Activated CD4-positive, alpha-beta T cell treated with anti-CD3 and anti-CD28 coated beads, Interleukin-2, Interleukin-6, amounts not matched to agents 100 ng/mL and 50 ng/mL, durations not matched to agents 16 hours and 8 hours (primary cell): ENCODE measurements at places on chromosomes 7 and 10.

- DNase-seq: no peak
Observed at GRCh38 chr7:129069021-129069420, 14.1 kb upstream of the TNPO3 start.

DNA sequence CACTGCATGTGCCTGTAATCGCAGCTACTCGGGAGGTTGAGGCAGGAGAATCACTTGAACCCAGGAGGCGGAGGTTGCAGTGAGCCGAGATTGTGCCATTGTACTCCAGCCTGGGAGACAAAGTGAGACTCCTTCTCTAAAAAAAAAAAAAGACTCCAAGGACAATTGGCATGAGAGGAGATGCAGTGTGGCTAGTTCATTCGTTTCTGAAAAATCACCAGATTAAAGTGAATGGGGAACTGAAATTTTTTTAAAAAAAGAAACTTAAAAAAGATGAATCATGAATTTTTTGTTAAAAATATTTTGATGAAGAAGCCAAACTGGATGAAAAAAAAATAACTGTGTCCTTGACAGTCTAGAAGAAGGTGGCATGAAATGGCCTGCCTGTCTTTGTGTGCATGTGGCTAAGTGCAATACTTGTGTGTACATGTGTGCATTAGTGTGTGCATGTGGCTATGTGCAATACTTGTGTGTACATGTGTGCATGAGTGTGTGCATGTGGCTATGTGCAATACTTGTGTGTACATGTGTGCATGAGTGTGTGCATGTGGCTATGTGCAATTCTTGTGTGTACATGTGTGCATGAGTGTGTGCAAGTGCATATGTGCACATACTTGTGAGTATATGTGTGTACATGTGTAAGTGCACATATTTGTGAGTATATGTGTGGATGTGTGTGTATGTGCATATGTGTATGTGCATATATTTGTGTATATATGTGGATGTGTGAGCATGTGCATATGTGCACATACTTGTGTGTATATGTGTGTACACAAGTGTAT, 391.7 kb upstream of the KLF6 start:
- no peak for DNase-seq

- DNase-seq: no peak
Observed at GRCh38 chr7:100888988-100889750, at the start of gene UFSP1. UFSP1 (minus strand) TSS chr7:100889715; CDS start chr7:100889271, 444 bp downstream.

- DNase-seq: no peak
Observed at GRCh38 chr10:73229567-73229966, 17.5 kb downstream of the DNAJC9 start.

DNA sequence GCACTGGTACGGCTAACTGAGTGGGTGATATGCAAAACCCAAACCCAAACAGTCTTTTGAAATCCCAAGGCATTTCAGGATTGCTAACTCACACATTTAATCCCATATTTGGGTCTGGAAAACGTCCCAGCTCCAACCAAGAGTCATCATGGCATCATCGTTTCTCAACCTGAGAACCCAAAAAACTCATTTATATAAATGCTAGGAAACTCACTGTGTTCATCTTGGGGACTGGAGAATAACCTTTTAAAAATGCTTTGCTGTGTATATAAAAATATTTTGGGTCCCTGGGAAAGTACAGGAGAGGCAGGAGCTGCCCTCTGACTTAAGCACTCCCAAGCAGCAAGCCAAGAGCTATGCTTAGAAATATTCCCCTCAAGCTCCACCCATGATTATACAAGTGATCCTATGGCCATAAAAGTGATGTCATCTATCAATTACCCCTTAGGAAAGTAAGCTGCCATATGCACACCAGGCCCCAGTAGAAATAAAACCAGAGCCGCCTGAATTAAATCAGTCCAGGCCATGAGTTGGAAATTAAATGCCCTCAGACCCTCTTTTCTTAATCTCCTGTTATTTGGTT, 352.1 kb downstream of the FRMD4A start:
- DNase-seq: no peak

DNA sequence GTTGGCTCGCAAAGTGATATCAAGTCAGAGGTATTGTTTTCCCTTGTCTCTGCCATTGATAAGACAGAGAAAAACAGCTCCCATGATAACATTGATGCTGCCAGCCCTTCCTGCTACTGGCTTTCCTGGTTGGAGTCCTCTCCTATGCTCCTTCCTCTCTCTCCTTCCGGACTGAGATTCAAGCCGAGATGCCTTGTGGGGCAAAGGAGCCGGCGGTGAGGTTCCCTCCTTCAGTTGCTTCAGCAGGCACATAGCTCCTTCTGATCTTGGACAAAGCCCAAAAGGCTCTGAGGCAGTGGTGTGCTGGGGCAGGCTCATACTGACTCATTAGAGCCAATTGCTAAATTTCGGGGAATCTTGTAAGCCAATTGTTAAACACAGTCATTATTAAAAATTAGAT, 8.8 kb upstream of the ZCCHC24 start:
- no peak for DNase-seq

DNA sequence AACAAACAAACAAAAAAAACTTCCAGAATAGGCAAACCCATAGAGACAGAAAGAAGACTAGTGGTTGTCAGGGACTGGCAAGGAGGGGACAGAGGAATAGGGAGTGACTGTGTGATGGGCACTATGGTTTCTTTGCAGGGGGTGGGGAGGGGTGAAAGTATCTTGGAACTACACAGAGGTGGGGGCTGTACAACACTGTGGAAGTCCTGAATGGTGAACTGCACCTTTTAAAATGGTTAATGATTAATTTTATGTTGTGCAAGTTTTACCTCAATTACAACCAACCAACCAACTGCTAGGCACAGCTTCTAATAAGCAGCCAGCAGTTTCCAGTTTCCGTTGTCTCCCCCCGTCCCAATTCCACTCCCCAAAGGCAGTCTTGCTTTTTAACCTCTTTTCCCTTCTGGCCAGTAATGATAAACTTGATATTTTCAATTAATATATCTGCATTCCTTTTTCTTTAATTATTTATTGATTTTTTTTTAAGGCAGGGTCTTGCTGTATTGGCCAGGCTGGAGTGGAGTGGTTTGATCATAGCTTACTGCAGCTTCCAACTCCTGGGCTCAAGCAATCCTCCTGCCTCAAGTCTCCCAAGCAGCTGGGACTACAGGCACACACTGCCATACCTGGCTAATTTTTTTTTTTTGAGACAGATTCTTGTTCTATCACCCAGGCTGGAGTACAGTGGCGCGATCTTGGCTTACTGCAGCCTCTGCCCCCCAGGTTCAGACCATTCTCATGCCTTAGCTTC, 46.8 kb downstream of the HIP1 start:
- DNase-seq: no peak

GRCh38 chr7:6299774-6300173, 27.4 kb upstream of the CYTH3 start:
- no peak for DNase-seq

DNA sequence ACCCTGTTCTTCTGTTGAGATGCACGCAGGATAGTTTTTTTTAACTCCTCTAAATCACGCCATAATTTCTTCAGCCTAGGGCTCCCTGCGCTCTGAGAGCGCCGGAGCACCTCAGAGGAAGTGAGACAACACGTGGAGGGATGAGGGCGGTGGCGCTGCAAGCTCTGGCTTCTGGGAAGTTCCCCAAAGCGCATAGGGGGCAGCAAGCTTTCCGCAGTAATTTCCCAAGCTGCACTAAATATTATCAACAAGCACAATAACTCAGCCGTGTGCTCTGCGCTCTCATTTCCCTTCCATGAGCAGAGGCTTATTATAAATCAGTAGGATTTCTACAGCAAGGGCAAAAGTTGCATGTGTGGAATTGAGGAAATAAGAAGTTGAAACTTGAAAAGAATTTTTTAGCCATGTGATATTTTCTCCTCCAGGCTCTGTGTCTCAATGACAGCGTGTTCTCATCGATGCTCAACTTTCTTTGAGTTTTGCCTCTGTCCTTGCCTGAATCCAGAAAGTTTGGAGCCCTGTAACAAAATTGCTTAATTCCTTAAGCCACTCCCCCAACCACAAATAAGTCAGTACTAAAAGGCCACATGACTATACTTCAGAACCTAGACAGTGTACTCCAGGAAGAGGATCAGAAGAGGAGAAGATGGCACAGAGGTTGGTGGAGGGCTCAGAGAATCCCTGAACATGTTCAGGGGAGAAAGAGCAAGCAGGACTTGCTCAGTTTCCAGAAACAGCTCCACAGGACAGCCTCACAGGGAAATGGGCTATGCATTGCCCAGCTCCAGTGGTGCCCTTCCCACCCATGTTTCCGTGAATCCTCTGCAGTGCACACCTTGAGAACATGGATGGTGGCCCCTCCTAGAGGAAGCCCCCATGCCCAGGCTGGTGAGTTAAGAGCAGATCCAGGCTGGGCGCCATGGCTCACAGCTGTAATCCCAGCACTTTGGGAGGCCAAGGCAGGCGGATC, 221.5 kb upstream of the GHITM start:
- DNase-seq: peak; percentile 23

- no peak for DNase-seq
Observed at GRCh38 chr7:68421712-68422111, 1176.6 kb upstream of the AUTS2 start.

DNA sequence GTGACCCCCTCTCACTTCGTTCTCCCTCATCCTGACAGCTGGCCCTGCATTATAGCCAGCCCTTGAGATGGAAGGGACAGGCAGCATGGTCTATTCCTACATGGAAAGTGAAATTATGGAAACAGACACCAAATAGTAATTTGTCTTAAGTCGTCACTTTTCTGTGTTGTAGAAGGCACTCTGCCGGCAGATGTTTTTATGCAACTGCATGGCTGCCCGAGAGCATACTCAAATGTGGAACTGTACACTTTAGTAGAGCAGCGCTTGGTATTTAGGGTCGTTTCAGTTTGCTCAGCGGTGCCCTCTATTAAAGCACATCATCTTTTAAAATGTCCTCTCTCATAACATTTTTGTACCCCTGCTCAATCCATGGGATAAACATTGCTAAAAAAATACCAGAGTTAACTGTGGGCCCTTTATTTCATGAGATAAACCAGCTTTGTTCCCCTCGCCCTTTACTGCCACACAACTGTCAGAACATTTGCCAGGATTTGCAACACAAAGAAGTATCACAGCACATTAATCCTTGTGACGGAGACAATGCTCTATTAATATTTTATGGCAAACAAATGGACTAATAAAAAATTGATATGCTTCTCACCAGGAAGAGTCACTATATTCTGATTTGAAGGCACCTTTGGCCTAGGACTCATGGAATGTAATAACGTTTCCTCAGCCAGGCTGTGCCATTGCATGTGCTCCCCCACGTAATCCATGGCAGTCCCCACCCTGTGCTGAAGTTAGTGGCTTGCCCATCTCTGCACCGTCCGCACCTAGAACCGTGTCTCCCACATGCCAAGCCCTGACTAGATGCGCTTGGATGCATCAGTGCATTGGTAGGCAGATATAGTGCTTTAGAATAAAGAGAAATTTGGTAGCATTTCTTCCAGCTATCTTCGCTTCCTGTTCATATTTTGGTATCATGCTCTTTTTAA, 221.3 kb downstream of the PAXIP1 start:
- DNase-seq: no peak

- no peak for DNase-seq
Observed at GRCh38 chr10:71263376-71263775, 51.0 kb downstream of the UNC5B start.

GRCh38 chr7:107069457-107069856, 25.0 kb downstream of the PRKAR2B start:
- DNase-seq: no peak

GRCh38 chr7:48245751-48246472, 74.7 kb downstream of the ABCA13 start:
- DNase-seq: no peak

- no peak for DNase-seq
Observed at GRCh38 chr7:158312789-158313188, 274.8 kb downstream of the PTPRN2 start.

GRCh38 chr10:100122780-100123179, 41.1 kb upstream of the CPN1 start:
- DNase-seq: no peak

GRCh38 chr10:89389254-89389653, 3.2 kb upstream of the IFIT1 start:
- DNase-seq: peak; percentile 7

- DNase-seq: no peak
Observed at GRCh38 chr10:4150676-4151075, 365.7 kb upstream of the KLF6 start.

- no peak for DNase-seq
Observed at GRCh38 chr7:155878250-155878649, 66.0 kb upstream of the SHH start.

DNA sequence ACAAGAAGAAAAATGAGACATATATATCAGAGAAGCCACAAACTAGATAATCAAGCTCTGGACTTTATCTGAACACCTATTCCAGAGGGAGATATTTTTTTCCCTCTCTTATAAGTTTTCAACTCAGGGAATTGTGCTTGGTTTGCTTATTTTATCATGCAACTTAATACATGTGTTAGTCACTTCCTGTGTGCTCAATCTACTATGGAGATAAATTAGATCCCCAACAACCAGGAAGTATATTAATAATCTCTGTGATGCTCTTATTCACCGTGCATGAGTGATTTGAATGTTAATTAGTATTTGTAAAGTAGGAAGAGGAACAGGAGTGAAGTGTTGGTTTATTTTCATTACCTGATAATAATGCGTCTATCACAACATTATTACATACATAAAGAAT, 38.8 kb upstream of the ZNF365 start:
- no peak for DNase-seq

DNA sequence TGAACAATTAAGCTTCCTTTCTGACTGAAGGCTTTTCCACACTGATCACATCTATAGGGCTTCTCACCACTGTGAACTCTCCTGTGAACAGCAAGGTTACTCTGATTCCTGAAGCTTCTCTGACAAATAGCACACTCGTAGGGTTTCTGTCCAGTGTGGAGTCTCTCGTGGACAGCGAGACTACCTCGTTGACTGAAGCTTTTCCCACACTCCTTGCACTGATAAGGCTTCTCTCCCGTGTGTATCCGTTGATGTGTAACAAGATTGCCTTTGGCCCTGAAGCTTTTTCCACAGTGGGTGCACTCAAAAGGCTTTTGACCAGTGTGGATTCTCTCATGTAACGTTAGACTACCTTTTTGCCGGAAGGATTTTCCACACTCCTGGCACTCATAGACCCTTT, 4.4 kb downstream of the ZNF32 start:
- no peak for DNase-seq

DNA sequence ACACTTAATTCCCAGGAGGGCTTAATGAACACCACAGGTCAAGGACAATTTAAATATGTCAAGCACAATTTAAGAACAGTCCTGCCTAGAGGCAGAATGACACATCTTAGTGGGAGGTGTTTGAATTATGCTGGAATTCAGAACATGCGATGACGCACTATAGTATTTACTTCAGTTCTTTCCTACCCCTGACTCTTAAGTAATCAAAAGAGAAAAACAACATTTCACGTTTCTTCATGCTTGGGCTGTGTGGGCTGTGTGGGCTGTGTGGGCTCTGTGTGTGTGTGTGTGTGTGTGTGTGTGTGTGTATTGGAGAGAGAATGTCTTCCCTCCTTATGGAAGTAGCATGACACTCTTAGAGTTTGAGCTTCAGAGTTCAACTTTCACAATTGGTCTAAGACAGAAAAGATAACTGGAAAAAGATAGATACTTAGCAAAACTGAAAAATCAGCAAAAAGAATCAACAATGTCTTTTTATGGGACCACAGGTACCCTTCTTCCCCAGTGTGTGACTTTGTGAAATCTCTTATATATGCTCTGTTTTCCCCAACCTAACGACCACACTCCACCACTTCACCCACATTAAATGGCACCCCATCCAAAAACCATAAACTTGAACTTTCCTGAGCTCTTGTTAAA, 33.7 kb upstream of the CABCOCO1 start:
- DNase-seq: no peak

- no peak for DNase-seq
Observed at GRCh38 chr7:157814931-157815705, 478.3 kb downstream of the DNAJB6 start.
